ENCODE measurements at places on chromosomes 2 and 18. TPM values are rescaled to one million over a fixed set of nuclear protein-coding genes. Genes with fewer than 3 reads are reported as not detected.

GRCh38 chr18:44732238-44732563 is 51.5 kb downstream of the SETBP1 start:
- H3K4me1 ChIP-seq, result peaks cover 50% of the 10 kb centered on the region
- H3K36me3 ChIP-seq, result no peaks in the 10 kb centered on the region
- H3K4me3 ChIP-seq, result no peak overlapping the region

DNA sequence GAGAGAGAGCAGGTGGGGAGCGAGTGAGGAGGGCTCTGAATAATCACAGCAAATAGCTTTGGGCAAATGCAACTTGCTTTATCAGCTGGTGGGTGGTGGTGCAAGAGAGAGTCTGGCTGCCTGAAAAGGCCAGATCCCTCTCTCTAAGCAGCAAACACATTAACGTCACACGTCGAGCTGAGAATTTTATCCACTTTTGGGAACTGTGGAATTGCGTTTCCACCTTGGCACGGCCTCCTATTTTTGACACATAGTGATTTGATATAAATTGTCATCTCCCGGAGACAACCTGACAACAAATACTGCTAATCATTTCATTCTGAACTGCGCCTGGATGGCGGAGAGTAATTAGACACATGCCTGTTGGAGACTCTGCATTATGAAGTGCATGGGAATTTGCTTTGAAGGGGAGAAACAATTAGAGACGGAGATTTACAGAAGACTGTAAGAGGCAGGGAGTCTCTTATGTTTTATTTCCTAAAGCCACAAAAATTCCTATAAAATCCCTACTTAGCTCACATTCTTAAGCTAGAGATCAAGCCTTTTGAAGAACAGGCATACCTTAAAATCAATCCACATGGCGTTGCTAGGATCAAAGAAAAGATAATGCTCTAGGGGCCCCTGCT is 634.1 kb downstream of the TDRD15 start:
- no peak overlapping the region for H3K27ac ChIP-seq
- no peaks in the 10 kb centered on the region for H3K27me3 ChIP-seq
- H3K36me3 ChIP-seq, result no peaks in the 10 kb centered on the region
- H3K4me1 ChIP-seq, result no peaks in the 10 kb centered on the region
- no peak for DNase-seq
- no peak overlapping the region for H3K4me3 ChIP-seq

GRCh38 chr2:204050681-204051080 is 114.1 kb downstream of the ICOS start:
- no peaks in the 10 kb centered on the region for H3K4me1 ChIP-seq
- peaks cover 23% of the 10 kb centered on the region for H3K27me3 ChIP-seq
- H3K4me3 ChIP-seq, result no peak overlapping the region
- DNase-seq, result no peak
- H3K36me3 ChIP-seq, result peaks cover 2% of the 10 kb centered on the region

DNA sequence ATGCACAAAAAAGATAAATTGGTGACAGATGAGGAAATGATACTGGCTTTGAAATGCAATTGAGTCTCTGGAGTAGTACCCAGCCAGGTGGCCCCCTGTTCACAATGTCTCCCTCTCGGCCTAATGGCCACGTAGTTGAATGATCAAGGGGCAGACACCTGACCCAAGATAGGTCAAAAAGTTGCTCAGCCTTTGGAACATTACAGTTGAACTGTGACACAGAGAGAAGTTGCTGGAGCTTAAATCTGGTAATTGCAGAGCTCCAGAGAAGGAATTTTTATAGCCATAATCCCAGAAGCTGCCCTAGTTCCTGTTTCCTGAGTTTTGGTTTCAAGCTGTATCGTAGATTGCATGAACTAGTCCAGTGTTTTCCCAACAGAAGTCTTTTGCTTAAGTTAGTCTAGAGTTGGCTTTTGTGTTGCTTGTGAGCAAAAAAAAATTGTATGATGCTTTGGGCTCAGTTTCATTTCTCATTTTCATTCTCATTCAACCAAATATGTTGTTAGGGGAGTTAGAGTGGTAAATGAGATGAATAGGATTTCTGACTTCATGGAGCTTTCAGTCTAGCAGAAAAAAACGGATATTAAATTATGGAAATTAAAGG is 117.9 kb downstream of the CSRNP3 start:
- H3K36me3 ChIP-seq, result peaks cover 2% of the 10 kb centered on the region
- no peaks in the 10 kb centered on the region for H3K27me3 ChIP-seq
- H3K4me1 ChIP-seq, result peaks cover 10% of the 10 kb centered on the region
- H3K4me3 ChIP-seq, result no peak overlapping the region

GRCh38 chr2:131417886-131418285 is 53.9 kb upstream of the RAB6D start:
- no peaks in the 10 kb centered on the region for H3K36me3 ChIP-seq
- H3K27ac ChIP-seq, result no peak overlapping the region
- DNase-seq, result no peak
- H3K4me3 ChIP-seq, result no peak overlapping the region
- H3K27me3 ChIP-seq, result peaks cover 41% of the 10 kb centered on the region

GRCh38 chr2:99956232-99957030 is 186.0 kb downstream of the AFF3 start:
- peaks cover 26% of the 10 kb centered on the region for H3K4me1 ChIP-seq
- H3K36me3 ChIP-seq, result peaks cover 11% of the 10 kb centered on the region
- H3K27me3 ChIP-seq, result no peaks in the 10 kb centered on the region
- DNase-seq, result no peak
- peak overlapping the region; percentile 24 for H3K27ac ChIP-seq

DNA sequence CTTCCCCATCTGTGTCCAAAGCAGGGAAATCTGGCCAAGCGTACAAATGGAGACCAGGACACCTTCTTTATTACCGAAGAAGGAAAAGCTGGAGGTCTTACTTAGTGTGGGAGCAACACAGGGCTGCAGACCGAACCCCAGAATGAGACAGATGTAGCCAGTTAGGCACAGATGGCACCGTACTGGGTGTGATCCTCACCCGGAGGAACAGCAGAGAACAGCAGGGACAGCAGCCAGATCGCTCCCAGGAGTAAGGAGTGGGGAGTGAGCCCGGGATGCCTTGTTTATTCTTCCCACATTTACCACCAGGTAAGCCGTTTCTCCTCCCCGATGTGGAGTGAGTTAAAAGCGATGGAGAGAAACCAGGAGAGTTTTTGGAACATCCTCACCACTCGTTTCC is 150.7 kb upstream of the SPRED2 start:
- no peaks in the 10 kb centered on the region for H3K4me1 ChIP-seq
- no peaks in the 10 kb centered on the region for H3K36me3 ChIP-seq
- H3K27me3 ChIP-seq, result no peaks in the 10 kb centered on the region

DNA sequence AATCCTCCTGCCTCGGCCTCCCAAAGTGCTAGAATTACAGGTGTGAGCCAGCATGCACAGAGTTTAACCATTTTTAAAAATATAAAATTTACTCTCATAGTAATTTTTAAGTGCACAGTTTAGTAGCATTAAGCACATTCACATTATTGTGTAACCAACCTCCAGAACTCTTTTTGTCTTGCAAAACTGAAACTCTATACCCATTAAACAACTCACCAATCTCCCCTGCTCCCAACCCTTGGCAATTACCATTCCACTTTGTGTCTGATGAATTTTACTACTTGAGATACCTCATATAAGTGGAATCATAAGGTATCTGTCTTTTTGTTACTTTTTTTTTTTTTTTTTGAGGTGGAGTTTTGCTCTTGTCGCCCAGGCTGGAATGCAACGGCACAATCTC is 112.5 kb downstream of the BMPR2 start:
- H3K27ac ChIP-seq, result no peak overlapping the region
- peaks cover 3% of the 10 kb centered on the region for H3K36me3 ChIP-seq
- DNase-seq, result no peak
- no peaks in the 10 kb centered on the region for H3K27me3 ChIP-seq
- H3K4me3 ChIP-seq, result no peak overlapping the region
- peaks cover 28% of the 10 kb centered on the region for H3K4me1 ChIP-seq

- peaks cover 48% of the 10 kb centered on the region for H3K4me1 ChIP-seq
- no peak for DNase-seq
- peak overlapping the region; percentile 91 for H3K4me3 ChIP-seq
- no peaks in the 10 kb centered on the region for H3K27me3 ChIP-seq
These were observed 1.5 kb downstream of the CREB1 start for GRCh38 chr2:207531032-207531952.

DNA sequence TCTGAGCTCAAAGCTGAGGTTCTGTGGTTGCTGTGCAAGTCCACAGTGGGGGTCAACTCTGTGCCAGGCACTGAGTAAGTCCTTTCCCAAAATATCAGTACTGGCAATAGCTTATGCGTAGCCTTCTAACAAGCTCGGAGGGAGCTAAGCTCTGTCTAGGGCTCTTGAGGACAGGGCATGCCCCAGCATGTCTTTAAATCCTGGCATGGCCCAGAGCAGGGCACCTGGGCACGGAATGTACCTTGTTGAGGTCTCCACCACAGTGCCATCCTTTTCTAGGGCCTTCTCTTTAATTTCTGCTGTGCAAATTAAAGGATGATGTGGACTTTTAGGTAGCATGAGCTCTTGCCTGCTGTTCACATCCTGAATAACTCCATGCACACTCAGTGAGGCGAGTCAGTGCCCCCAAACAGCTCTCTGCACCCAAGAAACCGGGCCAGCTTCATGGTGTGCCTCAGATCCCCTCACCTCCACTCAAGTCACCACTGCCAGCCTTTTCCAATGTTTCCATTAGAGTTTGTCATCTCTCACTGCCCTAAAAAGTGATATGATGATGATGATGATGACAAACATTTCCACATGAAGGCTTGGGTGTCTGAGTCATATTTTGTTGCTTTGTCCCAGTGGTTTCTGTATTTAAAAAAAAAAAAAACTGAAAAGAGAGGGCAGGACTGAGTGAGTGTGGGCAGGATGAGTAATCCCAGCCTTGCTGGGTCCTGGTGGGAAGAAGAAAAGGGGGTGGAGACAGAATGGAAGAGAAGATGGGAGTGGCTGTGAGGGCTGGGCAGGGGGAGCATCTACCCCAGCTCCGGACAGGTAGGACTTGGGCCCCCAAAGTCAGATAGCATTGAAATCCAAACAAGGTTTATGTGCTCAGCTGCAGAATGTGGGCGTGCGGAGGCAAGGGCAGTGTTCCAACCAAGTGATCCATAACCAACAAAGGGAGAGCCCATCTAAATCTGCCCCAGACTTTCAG is 78.9 kb downstream of the ZBTB7C start:
- peaks cover 2% of the 10 kb centered on the region for H3K27me3 ChIP-seq
- no peak for DNase-seq
- H3K4me3 ChIP-seq, result no peak overlapping the region
- peaks cover 60% of the 10 kb centered on the region for H3K4me1 ChIP-seq

CLIP4 gene
- total RNA-seq, result 27.7 TPM

COL4A3 gene
- total RNA-seq, result 1.2 TPM

REG3G gene
- total RNA-seq, result not detected

RAB17 gene
- 0.68 TPM for total RNA-seq

NCKAP5 gene
- 0.87 TPM for total RNA-seq

SPHKAP gene
- total RNA-seq, result not detected

TUBB8B gene
- not detected for total RNA-seq
